ENCODE measurements at places on chromosomes 2 and 18.

DNA sequence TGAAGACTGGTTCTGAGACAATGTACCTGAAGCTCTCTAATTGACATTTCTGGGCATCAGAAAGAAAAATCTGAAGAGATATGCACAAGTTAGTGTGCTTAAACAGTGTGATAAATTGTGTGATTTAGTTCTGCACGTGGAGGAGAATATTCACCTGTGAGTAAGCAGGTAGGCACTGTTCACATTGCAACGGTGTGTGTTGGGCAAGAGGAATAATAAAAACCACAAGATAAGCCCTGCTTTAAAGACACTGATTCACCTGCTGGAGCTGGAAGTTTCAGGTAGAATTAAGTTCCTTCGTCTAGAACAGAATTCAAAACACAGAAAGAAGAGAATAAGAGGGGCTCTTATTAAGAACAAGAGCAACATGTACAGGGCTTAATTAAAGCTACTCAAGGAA, 864.3 kb upstream of the SOX11 start:
- DNase-seq, result no peak

- DNase-seq, result peak; percentile 48
Observed at GRCh38 chr2:186841940-186842339, 7.0 kb downstream of the ZSWIM2 start.

DNA sequence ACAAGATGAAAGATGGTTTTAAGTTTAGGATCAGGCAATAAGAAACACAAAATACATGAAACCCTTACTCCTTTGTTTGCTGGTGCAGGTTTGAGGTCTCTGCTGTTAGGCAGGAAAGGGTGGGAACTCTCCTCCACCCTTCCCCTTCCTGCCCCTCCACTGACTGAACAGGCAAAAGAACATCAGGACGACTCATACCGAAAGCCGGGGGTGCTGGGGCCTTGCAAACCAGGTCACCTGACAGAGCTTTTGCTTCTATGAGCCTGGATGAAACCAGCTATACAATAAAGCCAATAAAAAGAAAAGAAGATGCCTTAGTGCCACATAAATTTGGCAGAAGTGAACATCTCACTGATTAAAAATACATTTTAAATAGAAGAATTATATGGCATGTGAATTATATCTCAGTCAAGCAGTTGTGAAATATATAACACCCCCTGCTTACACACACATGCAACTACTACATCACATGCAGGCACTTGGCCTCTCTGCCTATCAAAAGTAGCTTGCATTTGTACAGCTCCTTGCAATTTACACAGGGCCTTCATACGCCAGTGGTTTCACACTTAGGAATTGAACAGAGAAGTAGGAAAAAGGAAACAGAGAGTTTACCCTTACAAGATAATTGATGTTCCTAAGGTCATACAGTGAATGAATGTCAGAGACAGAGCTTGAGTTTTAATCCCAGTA, 215.1 kb upstream of the TRIB2 start:
- DNase-seq, result no peak

GRCh38 chr2:42054714-42055430, 7.1 kb downstream of the PKDCC start:
- no peak for DNase-seq

GRCh38 chr18:77000527-77000926, 132.1 kb downstream of the MBP start:
- DNase-seq, result no peak

DNA sequence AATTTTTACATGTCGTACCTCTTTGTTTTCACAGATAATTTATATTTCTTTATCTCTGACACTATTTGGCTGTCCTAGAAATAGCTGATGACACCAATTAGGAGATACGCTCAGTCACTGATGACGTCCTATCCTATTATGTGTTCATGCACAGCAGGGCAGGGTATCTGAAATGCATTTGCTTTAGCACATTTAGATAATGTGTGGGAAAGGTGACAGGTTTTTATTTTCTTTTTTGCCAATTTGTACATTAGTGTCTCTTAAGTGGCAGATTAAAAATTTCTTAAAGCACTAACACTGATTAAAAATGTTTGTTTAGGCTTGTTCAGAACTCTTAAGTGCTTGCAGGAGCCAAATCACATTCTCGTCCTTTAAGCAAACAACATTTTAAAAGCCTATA, 39.7 kb downstream of the CDC42EP3 start:
- no peak for DNase-seq

- DNase-seq, result no peak
Observed at GRCh38 chr18:78192054-78192453, 787.6 kb upstream of the SALL3 start.

- DNase-seq, result no peak
Observed at GRCh38 chr18:48293954-48294898, 115.0 kb downstream of the ZBTB7C start.

DNA sequence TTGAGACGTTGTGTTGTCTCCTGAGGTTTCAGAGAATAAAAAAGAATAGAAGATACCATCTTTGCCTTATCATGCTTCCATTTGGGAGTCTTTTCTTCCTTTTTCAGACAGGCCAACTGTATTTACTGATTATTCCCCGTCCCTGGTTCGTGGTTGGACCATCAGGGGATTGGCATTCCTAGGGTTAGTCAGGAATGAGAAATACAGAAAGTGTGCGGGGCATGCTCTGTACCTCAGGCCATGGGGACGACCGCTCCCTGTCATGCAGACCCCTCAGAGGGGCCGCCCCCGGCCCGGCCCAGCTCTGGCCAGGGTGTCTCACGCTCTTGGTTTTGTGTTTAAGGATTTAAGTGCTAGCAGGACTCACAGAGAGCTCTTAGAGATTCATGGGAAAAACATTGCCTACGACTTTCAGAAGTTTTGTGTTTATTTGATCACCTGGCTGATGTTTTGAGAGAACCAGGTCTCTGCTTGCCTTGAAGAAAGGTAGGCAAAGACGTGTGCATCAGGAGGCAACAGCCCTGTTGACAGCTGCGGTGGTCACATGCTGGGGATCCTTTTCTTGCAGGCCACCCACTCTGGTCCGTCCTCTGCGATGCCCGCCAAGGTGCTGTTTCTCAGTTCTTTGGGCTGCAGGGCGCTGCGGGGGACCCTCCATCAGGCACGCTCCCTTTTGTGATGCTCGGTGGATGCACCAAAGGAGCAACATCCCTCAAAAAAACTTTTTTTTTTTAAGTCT, 317.8 kb downstream of the AGAP1 start:
- no peak for DNase-seq

DNA sequence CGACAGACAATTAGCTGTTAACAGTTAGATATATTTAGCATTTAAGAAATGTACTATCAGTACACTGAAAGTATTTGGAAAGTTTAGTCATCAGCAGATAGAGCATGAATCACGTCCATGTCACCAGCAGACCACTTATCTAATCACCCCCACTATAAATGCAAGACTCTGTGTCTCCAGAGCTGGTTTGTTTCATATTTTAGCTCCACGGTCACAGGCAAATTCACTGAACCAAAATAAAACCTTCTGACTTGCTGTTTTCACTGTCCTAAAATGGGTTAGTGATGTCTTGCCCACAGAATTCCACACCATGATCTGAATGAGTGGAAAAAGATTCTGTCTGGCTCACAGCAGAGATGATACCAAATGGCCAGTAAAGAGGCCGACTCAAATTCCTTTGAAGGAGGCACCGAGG, 64.9 kb downstream of the CDH2 start:
- DNase-seq, result no peak

- no peak for DNase-seq
Observed at GRCh38 chr18:79796531-79797405, 970 bp upstream of the KCNG2 start.

DNA sequence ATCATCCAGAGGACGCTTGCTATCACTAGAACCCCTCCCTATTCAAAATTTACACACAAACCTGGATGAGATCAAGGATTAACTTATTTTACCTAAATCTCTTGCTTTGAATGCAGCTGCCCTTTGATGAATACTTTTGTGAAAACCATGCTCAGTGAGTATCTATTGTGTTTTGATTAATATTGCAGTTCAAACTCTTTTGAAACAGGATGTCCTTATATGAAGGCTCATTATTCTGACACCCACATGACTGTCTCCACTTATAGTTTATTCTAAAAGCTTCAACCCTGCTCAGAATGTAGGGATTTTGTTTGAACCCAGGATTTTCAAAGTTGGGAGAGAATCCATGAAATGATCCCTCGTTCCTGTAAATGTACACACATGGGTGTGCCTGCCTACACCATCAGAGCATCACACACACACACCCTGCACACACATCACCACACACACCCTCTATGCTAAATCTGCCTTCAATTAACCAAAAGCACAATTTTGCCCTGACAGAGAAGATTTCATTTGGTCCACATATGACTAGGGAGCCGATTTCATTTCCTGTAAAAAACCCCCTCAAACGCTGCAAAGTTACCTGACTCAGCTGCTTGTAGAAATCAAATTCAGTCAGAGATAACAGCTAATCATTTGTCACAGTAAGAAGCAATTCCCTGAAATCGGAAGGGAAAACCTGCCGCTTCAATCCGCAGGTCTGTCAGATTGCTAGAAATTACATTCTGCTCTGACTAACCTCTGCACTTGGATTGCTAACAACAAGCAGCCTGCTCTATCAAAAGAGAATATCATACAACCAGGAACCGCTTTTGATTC, 65.2 kb downstream of the ZEB2 start:
- DNase-seq, result no peak

- no peak for DNase-seq
Observed at GRCh38 chr2:108614659-108615058, 80.4 kb downstream of the LIMS1 start.

- no peak for DNase-seq
Observed at GRCh38 chr18:10041180-10041579, 127.4 kb downstream of the VAPA start.

- peak; percentile 69 for DNase-seq
Observed at GRCh38 chr2:37414470-37414949, 70.1 kb downstream of the QPCT start.

GRCh38 chr2:40030456-40030975, 251.5 kb upstream of the THUMPD2 start:
- peak; percentile 8 for DNase-seq

DNA sequence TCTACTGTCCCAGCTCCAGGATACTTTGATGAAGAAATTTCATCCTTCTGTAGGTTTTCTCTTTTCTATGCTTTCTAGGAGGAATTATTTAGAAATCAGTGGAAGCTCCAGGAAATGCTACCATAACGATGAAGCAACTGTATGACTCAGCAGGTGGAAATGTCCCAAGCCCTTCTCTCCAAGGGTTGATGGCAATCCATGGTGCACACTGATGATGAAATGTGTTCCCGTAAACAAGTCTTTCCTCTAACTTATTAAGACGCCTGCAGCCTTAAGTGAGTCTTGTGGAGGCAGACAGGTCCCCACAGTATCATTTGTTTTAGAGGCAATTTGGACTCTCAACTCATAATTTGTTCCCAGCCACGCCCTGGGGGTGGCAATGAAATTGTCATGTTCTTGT, 777.6 kb upstream of the SOX11 start:
- peak; percentile 15 for DNase-seq

GRCh38 chr18:45998244-45998643, 31.1 kb upstream of the EPG5 start:
- DNase-seq, result no peak

GRCh38 chr2:194718881-194719280, 938.1 kb upstream of the SLC39A10 start:
- no peak for DNase-seq

DNA sequence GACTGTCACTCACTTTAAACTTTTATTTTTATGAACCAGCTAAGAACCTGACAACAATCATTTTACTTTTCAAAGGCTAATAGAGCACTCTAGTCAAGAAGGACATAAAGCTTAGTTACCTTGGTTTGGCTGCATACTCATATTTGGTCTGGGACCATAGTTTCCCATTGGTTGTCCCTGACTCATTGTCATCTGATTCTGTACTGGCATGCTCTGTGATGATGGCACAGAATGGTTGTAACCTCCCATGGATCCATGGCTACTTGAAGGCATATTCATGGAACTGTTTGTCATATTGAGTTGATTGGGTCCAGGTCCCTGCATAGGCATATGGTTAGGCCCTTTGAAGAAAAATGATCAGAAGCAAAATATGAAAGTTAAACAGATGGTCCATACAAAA, 37.9 kb downstream of the SS18 start:
- DNase-seq, result no peak

DNA sequence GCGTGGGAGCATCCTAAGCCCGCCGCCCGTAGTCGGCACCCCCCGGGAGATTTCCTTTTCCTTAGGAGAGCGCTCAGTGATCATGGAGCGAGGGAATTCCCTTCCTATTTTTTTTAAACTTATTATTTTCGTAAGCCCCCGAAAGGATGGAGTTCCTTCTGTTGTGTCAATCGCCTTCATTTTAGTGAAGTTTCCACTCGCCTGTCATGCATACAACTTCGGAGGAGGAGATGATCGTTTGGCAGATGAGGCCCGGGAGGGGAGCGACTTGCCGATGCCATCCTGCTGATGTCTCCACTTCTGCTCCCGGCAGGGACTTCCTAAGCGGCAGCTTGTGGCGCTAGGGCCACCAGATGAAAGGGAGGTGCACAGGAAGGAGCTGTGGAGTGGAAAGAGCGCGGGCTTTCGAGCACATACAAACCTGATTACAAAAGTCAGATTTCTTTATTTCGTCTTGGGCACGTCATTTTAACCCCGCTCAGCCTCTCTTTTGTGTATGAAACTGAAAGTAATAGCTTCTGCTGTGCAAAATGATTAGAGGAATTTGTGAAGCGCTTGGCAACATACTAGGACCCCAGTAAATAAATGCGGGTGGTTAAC, at the start of gene ADGRF3:
ADGRF3 (minus strand) TSS at position 336 of the 600 bp plus-strand sequence. CDS start 555 bp downstream, outside the sequence.
- DNase-seq, result no peak

GRCh38 chr2:26432859-26433258, 31.1 kb downstream of the DRC1 start:
- DNase-seq, result no peak

- DNase-seq, result no peak
Observed at GRCh38 chr2:4900242-4900641, 791.9 kb upstream of the SOX11 start.

DNA sequence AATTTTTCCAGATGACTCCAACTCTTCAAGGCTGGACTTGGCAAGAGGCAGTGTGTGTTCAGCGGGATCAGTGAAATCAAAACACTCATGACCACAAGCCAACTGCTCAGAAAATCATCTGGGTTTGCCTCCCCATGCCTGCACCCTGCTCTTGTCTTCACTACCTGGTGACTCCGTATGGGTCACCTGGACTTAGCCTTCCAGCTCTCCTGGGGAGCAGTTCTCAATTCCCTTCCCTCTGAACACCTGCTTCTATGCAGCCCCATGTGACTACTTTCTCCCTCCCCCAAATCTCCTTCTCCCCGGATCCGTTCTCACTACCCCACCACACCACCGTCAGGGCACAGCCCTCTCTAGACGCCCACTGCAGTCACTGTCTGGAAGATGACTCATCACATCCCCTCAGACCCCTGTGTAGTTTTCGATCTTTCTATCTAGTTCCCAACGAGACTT, 130.2 kb upstream of the ID2 start:
- DNase-seq, result no peak
